ENCODE measurements at places on chromosomes 6 and 20. TPM values are rescaled to one million over a fixed set of nuclear protein-coding genes. Genes with fewer than 3 reads are reported as not detected.

DNA sequence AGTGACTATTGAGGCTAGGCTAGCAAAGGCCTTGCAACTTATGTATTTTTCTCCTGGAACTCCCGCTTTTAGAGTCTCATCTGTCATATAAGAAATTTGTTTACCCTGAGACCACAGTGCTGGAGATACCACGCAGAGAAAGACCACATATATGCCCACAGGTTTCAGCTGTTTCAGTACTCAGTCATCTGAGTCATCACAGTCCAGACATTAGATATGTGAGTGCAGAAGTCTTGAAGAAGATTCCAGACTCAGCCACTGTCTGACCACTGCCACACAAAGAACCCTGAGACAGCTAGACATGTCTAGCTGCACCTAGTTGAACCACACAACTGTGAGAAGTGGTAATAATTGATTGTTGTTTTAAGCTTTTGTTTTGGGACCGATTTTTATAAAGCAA lies 648.3 kb downstream of the EPM2A start:
- DNase-seq = no peak

DNA sequence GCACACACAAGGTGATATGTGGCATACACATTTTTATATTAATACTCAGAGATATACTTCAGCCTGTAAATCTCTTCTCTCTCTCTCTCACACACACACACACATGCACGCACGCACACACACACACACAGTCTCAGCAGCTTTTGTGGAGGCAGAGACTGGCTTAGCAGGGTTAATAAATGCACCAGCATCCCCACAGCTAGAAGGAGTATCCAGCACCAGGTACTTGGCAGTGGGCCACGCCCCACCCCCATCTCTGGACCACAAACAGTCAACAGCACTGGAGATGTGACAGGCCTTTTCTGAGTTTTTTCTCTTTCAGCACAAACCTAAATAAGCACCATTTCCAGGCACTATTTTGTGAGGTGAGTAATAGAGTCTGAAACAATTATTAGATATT lies 47.3 kb upstream of the LRFN2 start:
- DNase-seq = no peak

Gene TFAP2C
- not detected for total RNA-seq

GRCh38 chr6:7432391-7433120 lies 42.9 kb downstream of the RIOK1 start:
- no peak for DNase-seq

DNA sequence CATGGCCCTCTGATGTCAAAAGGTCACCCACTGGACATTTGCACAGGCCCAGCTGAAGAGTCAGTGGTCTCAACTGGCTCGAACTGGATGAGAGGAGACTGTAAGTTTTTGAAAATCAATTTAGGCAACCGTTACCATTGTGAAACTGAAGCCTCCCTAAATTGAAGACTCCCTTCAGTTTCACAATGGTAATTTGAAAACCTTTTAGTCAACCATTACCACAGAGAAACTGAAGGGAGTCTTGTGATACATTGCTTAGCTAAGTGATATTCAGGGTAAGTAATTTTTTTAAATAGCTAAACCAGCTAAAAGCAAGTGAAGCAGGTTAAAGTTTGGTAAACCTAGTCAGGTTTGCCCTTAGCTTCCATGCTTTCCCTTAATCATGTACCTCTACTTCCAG lies 197.3 kb upstream of the NT5E start:
- DNase-seq = no peak

DNA sequence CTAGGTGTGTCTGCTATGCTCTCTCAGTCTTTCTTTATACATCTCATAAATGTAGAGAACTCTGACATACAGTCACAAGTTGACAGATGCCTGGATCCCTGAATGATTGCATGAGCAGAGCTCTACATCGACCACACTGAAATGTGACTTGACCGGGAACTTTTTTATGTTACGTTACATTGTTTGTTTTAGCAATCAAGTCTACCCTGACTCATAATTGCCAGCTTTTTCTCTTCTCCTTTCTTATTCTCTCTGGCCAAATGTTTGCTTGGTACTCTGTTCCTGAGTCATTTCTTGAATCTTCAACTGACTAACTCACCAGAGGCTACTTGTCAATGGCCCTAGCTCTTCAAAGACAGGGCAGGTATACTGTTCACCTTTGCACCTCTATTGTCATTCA lies 213.6 kb upstream of the DTNBP1 start:
- DNase-seq = no peak

DNA sequence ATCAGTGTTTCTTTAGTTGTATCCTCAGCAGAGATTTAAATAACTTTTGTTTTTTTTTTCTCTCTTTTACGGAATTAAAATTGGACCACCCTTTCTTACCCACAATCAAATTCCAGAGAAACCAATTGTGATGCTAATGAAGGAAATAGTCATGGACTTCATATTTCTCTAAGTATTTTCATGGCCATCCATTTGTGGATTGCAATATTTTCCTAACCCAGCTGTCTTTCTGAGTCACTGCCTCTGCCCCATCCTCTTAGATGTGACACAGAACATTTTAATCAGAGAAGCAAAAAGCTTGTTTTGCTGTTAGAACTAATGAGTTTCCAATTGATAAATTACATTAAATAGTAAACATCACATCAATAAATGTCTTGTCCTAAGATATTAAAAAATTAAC lies 405.5 kb upstream of the ADGRB3 start:
- no peak for DNase-seq

DNA sequence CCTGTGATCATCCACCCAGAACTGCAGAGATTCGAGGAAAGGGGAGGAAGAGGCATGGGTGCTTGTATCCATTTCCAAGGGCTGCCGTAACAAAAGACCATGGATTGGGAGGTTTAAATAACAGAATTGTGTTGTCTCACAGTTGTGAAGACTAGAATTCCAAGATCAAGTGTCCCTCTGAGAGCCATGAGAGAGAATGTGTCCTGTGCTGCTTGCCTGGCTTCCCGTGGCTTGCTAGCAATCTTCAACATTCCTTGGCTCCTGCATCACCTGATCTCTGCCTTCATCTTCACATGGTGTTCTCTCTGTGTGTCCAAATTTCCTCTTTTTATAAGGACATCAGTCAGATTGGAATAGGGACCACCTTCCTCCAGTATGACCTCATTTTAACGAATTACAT lies 69.8 kb downstream of the CDC40 start:
- DNase-seq = no peak

DNA sequence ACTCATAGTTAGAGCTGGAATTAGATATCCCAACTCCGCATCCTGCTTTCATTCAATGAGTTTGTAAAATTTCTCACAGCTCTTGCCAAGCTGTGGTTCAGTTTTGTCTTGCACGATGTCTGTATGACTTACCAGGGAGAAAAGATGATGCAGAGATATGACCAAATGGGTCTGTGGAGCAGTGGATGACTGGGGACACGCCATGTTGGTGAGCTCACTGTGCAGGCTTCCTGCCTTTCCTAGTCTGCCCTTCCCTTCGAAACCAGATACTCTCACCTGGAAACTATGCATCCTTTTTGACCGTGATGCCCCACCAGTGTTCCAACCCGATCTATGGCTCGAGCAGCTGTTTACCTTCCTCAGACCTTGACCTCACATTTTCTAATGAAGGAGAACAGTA lies 262.7 kb upstream of the BMP2 start:
- no peak for DNase-seq

- no peak for DNase-seq
Measured at GRCh38 chr6:125939026-125939425, 17.5 kb upstream of the HINT3 start.

Gene UBD
- total RNA-seq = 0.37 TPM

DNA sequence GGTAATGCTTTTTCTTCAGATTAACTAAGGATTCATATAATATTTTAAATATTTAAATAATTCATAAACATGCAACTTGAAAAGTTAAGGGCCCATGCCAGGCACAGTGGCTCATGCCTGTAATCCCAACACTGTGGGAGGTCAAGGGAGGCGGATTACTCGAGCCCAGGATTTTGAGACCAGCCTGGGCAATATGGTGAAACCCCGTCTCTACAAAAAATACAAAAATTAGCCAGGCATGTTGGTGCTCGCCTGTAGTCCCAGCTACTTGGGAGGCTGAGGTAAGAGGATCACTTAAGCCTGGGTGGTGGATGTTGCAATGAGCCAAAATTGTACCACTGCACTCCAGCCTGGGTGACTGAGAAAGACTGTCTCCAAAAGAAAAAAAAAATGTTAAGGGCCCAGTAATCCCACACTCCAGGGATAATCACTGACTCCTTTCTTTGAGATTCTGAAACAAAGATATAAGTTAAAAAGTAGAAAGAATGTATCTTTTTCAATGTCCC lies 7.9 kb upstream of the RIN2 start:
- no peak for DNase-seq

DNA sequence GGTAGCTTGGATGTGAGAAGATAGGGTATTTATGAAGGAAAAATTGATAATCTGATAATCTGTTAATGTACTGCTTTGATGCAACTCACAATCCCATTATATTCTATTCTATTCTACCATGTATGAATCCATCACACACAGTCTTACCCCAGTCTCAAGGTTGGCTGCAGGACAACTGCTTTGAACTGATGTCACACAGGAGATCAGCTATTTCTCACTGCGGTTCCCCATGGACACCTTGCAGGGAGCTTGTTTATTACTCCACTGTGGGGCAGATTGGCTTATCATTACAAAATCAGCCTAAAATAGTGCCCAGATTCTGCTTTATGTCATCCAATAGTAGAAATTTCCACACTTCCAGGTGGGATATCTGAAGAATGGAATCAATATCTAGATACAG lies 61.0 kb upstream of the HS3ST5 start:
- no peak for DNase-seq

GRCh38 chr20:63256954-63257353 lies 2.7 kb upstream of the NKAIN4 start:
- DNase-seq = no peak

- DNase-seq = no peak
Measured at GRCh38 chr6:83472767-83473166, 39.6 kb upstream of the PRSS35 start.

Gene WFDC5
- not detected for total RNA-seq

DNA sequence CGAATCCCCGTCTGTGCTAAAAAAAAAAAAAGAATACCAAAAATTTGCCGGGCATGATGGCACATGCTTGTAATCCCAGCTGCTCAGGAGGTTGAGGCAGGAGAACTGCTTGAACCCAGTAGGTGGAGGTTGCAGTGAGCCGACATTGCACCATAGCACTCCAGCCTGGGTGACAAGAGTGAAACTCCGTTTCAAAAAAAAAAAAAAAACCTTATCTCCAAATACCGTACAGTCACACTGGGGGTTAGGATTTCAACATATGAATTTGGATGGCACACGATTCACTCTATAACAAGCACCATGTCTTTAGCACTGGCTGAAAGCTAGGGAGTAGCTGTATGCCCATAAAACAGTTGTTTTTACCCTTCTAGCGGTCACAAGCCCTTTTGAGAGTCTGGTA lies 3.8 kb downstream of the SMIM13 start:
- DNase-seq = no peak

- no peak for DNase-seq
Measured at GRCh38 chr6:101391772-101392585, 1.5 kb upstream of the GRIK2 start.

Gene CNR1
- not detected for total RNA-seq

- no peak for DNase-seq
Measured at GRCh38 chr6:128487055-128487454, 33.3 kb downstream of the PTPRK start.

DNA sequence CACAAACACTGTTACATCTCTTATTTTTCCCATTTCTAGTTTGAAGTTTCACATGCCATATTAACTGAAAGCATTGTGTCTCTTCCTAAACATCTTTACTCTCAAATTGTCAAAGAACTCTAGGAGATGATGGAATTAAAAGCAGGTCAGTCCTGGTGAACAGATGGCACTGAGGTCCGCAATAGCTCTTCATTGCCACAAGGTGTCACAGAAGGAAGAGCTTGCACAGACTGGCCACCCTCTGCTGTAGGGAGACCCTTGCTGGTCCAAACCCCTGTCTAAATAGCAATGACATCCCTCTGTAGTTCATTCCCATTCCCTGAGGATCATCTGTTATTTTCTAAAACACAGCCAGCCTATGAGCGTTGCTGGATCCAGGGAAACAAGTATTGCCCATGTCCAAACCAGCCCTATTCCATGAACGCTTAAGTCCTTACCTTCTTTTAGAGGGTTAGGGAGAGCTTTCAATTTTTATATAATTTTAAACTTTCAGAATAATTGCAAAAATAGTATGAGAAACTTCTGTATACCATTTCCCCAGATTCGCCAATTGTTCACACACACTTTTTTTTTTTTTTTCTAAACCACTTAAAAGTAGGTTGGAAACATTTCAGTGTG lies 10.1 kb upstream of the HDAC2 start:
- DNase-seq = peak; percentile 16

Gene SLC22A3
- total RNA-seq = not detected

Measured in activated CD4-positive, alpha-beta T cell treated with anti-CD3 and anti-CD28 coated beads, Interleukin-2, amount 10 ng/mL, durations not matched to agents 7 days and 5 days (primary cell).